Caco-2 (cell line): ENCODE measurements at places on chromosomes 5 and 9.

GRCh38 chr9:133045132-133045531 lies 14.3 kb downstream of the GTF3C5 start:
- no peak for DNase-seq

GRCh38 chr5:111106320-111106948 lies 14.3 kb downstream of the WDR36 start:
- no peak for DNase-seq

- DNase-seq = no peak
Measured at GRCh38 chr5:113119246-113119924, 142.8 kb downstream of the DCP2 start.

GRCh38 chr9:82745919-82746318 lies 317.0 kb downstream of the RASEF start:
- no peak for DNase-seq

GRCh38 chr5:102229685-102230084 lies 66.4 kb downstream of the SLCO4C1 start:
- DNase-seq = no peak

GRCh38 chr9:129897263-129897662 lies 62.0 kb downstream of the USP20 start:
- no peak for DNase-seq

DNA sequence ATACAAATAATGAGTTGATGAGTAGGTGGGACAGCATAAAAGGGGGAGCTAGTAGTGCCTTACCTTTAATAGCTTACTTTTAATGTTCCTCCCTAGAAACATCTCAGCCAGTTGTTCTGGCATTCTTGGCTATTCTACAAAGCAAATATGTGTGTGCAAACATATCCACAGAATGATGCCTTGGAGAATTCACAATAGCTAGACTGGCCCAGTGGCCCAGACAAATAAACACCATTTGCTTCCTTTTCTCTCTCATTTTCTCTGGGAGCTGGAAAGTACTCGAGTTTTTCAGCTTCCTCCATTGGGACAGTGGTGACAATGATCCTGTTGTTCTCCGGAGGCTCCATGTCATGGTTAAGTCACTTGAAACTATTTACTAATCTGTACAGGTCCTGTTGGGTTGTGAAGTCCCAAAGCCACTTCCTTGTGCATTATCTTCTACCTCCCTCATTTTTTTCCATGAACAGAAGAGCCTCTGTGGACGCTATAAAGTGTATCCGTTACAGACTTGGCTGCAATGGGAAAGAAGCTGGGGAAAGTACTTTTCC lies 122.9 kb downstream of the DMAC1 start:
- no peak for DNase-seq

- no peak for DNase-seq
Measured at GRCh38 chr5:141560151-141560550, 58.6 kb downstream of the DIAPH1 start.

- no peak for DNase-seq
Measured at GRCh38 chr9:135522931-135523330, 1.7 kb downstream of the LCN1 start.

GRCh38 chr5:58403822-58404433 lies 56.0 kb downstream of the PLK2 start:
- DNase-seq = no peak

GRCh38 chr9:109794361-109795012 lies 14.5 kb downstream of the PALM2AKAP2 start:
- no peak for DNase-seq

- peak; percentile 24 for DNase-seq
Measured at GRCh38 chr5:157956271-157956885, 97.4 kb upstream of the CLINT1 start.

- DNase-seq = no peak
Measured at GRCh38 chr9:111730937-111731567, 63.7 kb downstream of the SHOC1 start.

DNA sequence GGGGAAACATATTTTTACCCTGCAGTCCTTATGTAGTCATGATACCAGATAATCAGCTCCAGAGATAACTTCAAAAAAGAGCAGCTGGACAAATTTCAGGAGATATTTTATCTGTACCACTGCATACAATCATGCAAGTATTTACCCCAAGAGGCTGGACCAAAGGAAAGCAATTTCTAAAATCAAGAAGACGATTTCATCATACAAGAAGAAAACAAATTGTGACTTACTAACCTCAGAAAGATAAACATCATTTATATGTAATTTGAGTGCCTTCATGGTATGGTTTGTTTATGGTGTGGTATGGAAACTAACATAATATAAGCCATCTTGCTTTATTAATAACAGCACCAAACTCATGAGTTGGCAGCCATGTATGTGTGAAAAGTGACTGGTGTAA lies 603.6 kb downstream of the PSAT1 start:
- no peak for DNase-seq

- no peak for DNase-seq
Measured at GRCh38 chr9:98226957-98227356, 28.5 kb downstream of the TBC1D2 start.

GRCh38 chr9:124770359-124771020 lies 621 bp downstream of the NR6A1 start:
- peak; percentile 56 for DNase-seq

DNA sequence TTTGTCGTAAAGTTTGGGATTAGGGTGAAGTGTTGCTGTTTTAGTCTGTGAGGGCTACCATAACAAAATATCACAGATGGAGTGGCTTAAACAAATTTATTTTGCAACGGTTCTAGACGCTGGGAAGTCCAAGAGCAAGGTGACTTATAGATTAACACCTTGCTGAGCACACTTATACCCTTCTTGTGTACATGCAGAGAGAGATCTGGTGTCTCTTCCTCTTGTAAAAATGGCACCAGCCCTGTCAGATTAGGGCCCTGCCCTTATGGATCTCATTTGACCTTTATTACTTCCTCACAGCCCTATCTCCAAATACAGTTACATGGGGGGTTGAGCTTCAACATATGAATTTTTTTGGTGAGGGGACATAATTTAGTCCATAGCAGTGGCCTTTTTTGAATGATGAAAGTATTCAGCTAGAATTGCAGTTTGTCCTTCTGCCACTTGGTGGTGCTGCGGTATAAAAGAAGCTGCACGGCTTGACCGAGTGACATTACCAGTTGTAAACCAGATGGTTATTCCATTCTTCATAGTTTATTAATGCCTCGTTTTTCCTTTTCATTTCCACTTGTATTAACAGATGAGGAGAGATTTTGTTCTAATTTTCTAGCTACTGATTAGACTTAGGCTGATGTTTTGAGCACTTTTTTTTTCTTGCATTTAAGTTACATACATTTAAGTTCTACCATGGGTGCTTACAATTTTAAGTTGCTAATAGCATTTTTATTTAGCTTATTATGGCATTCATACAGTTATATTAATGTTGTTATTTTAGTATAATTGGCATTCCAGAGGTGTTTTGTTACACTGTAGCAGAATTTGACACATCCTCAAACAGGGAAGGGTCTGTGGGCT lies 19.4 kb downstream of the DCP2 start:
- DNase-seq = peak; percentile 60

- DNase-seq = peak; percentile 51
Measured at GRCh38 chr5:120655828-120656435, 191.8 kb downstream of the PRR16 start.

- no peak for DNase-seq
Measured at GRCh38 chr5:14112998-14113652, 30.0 kb upstream of the TRIO start.

GRCh38 chr9:111963995-111964394 lies 67.4 kb downstream of the UGCG start:
- DNase-seq = no peak

DNA sequence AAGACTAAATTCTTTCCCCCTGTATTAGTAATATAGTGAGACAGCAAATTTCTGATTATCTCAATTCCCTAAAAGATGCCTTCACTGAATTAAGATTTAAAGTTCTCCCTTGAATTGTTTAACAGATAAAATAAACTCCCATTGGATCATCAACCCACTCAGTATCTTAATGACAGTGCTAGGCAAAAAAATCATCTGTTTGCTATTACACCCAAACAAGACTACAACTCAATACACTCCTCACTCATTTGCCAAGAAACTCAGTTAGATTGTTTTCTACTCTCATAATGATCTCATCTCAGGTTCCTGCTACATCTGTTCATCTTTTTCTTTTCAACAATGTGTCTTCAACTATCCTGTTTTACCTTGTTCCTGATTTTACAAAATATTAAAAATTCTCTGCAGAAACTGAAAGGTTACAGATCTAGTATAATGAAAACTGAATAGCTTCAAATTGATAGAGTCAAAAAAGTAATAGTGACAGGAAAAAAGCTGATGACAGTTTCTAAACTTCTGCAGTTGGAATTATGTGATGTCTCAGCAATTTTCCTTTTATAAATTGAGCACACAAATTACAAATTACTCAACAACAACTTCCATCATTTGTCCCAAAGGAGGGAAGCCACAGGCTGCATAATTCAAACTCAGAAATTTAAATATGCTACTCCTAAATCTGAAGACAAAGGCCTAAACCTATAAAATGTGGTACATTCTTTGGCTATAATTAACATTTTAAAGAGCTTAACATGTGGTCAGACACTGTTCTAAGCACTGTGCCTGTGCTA lies 39.4 kb downstream of the HOMER1 start:
- DNase-seq = no peak

GRCh38 chr5:6583049-6583880 lies 49.6 kb downstream of the NSUN2 start:
- no peak for DNase-seq

DNA sequence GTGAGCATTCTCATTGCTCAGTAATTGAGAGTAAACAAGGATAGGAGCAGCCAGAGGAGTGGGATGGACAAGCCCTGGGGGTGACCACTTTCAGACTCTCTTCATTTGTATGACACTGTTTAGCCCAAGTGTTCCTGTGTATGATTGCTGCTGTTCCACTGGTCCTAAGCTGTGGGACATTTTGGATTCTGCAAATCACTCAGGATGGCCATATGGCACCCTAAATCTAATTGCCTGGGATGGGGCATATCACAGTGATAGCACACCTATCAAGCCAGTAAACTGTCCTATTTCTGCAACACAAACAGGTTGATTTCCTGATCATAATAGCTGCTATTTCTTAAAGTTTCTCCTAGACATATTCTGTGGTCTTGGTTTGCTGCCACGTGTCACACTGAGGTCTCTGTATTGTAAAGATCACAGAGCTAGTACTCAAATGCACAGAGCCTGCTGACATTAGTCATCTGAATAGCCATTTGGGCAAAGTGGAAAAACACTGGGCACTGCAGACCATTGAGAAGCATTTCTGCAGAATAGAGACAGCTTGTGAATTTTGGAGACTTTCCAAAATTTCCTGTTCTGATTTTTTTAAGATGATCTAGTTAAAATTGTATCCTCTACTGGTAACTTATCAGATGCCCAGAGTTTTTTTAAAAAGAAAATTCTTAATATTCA lies 320.2 kb downstream of the RFX3 start:
- no peak for DNase-seq

GRCh38 chr9:16879416-16879815 lies 8.9 kb upstream of the BNC2 start:
- no peak for DNase-seq

- no peak for DNase-seq
Measured at GRCh38 chr9:4117835-4118610, 181.8 kb downstream of the GLIS3 start.

DNA sequence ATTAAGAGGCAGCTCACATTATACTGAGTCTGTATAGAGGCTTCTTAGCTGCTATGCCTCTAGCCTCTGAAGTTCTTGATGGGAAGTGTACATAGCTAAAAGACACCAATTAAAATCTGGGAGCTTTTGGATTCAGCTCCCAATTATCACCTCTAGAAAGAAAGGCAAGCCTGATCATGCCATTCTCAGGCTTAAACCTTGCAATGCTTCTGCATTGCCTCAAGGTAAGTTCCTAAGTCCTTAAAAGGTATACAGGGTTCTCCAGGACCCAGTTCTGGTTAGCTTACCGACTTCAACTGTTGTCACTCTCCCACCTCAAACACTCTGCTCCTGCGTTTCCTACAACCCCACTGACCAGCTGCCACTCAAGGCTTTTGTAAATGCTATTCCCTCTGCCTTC lies 17.5 kb upstream of the CCL28 start:
- DNase-seq = no peak

DNA sequence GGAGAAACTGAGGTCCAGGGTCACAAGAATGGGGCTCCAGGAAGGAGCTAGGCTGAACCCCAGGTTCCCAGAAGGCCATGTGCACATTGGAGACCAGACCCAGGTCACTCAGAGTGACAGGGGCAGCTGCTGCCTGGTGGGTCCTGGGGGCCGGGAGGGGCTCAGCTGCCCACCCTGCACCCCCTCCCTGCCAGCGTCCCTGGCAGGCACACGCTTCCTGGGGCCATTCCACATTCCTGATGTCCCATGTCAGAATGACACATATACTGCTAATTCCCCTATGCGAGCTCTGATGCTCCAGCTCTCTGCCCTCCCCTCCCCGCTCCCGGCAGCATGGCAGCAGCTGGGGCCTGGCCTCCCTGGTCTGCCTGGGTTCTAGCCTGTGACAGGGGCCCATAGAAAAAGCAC lies 14.0 kb downstream of the FGFR4 start:
- no peak for DNase-seq

DNA sequence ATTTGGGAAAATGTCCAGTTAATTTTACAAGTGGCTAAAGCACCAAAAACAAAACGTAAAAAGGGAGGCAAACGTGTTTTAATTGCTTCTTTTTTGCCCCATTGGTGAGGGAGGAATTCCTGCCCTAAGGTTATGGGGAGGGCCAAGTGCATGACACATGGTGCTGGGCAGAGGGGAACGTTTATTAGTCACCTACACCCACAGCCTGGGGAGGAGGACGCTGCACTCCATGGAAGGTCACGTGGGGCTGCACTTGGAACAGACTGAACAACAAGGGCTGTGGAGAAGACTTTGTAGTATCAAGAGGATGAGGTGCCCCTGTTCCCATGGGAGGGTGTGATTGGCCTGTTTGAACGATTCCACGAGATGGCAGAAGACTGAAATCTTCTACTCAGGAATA lies 13.7 kb upstream of the ADAMTS16 start:
- DNase-seq = no peak

DNA sequence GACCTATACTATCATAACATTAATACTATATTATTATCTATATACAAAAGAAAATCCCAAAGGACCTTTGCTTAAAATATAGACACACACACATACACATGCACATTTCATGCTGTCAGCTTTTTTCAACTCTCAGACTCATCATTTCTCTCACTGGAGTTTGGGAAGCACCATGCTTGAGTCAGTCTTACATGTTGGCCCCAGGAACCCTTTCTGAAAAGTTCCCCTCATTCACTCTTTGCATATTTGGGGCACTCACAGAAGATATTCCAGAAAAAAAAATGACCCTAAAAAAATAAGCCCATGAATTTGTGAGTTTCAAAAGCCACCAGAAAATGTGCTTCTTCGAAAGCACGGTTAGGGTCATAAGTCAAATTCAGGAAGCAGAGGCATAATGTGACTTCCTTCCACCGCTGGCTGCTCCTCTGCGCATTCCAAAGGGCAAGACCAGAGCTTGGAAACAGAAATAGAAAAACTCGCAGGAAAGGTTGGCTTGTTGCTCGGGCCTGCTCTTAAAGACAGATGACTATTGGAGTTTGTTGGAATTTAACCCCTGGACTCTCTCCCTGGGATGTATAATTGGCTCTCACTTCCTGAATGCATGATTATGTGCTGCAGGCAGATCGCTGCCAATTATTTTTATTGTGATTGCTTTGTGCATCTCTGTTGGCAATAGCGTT lies 129.7 kb upstream of the IQGAP2 start:
- DNase-seq = no peak
